ENCODE measurements at places on chromosomes 5 and 9.

- no peak for DNase-seq
These were observed 7.9 kb downstream of the RACK1 start for GRCh38 chr5:181235689-181236366.

GRCh38 chr5:149719666-149720065 lies 10.4 kb upstream of the PPARGC1B start:
- no peak for DNase-seq

DNA sequence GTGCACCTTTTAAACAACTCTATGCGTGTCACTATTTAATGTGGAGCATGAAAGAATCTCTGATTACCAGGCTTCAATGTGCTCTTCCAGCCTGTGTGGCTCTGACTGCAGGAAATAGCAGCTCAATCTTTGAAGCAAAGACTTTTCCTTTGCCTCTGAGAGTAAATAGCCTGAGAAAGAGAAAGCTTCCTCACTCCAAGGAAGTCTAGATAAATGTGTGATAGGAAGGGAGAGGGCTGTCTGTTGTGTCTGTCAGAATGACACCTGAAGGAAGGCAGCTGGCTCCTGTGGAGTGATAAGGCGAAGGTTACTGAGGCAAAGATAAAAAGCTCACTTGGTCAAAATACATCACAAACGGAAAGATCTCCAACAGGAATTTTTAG lies 205.3 kb upstream of the HAPLN1 start:
- no peak for DNase-seq

DNA sequence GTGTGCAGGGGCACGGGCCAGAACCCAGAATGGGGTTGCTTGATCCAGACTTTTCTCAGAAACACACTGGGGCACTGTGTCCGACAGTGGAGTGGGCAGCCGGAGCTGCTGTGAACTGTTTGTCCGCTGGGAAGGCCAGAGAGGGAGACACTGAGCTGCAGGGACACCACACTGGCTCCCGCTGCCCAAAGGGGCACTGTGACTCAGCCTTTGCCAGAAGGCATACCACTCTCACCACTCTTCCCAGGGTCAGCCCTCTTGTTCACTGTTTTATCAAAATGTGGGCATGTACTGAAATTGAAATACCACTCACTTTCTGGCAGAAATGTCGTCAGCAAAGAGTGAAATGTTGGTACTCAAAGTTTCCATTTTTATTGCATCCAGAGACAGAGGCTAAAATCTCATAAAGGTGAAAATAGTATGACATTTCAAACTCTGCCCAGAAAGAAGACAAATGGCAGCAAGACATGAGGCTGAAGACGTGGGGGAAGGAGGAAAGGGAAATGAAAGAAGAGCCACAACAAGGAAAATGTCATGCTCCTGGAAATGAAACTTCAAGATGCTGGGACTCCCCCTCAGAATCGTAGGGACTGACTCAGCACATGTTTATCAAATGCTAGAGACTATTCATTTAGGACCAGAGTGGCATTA lies 4.5 kb upstream of the IL7R start:
- DNase-seq = peak; percentile 59

DNA sequence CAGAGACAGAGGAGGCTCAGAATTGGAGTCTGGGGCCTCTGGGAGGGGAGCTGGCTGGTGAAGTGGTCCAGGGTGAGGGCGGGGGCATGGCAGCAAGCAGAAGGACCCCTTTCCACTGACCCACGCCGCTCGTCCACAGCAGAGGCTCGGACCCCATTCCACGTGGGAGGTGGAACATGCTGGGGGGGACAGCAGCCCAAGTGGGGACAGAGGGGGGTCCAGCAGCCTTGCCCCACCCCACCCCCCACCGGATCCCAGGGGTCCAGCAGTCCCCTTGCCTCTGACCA lies 25.4 kb upstream of the NKD2 start:
- no peak for DNase-seq

GRCh38 chr5:71830681-71831539 lies 111.8 kb downstream of the CARTPT start:
- no peak for DNase-seq

GRCh38 chr5:69517763-69518212 lies 25.2 kb downstream of the OCLN start:
- DNase-seq = no peak

DNA sequence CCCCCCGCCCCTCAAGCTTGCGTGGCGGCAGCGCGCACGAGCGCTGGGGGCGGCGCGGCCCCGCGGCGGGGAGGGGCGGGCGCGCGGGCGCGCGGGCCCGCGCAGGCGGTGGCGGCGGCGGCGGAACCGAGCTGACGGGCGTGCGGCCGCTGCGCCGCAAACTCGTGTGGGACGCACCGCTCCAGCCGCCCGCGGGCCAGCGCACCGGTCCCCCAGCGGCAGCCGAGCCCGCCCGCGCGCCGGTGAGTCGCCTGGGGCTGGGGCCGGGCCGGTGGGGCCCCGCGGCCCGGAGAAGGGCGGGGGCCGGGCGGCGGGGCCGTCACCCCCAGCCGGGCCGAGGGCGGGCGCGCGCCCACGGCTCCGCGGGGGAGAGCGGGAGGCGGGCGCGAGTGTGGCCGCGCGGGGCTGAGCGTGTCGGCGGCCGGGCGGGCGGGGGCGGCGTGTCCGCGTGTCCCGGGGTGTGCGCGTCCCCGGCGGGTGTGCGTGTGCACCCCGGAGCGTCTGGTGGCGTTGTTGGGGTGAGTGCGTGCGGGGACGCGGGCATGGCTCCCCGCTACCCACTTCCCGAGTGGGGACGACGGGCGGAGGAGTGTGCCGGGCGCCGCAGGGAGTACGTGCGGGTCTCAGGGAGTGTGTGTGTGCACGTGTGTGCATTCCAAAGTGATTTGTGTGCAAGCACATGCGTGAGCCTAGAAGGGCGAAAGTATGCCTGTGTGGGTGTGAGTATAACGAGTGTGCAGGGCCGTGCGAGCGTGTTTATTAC lies at the start of gene NEK6:
TSS of gene NEK6 (plus strand) at position 106 of the 763 bp plus-strand sequence. CDS start 44,016 bp downstream, outside the sequence.
- peak; percentile 20 for DNase-seq

DNA sequence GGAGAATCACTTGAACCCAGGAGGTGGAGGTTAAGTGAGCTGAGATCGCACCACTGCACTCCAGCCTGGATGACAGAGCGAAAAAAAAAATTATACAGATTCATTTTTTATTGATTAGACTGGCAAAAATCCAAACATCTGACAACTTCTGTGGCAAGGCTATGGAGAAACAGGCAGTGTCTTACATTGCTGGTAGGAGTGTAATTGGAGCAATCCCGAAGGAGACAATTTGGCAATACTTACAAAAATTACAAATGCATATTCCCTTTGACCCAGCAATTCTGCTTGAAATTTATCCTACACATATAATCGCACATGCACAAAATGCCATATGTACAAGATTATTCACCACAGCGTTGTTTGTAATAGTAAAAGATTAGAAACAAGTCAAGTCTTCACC lies 86.8 kb downstream of the MAPKAP1 start:
- DNase-seq = no peak

DNA sequence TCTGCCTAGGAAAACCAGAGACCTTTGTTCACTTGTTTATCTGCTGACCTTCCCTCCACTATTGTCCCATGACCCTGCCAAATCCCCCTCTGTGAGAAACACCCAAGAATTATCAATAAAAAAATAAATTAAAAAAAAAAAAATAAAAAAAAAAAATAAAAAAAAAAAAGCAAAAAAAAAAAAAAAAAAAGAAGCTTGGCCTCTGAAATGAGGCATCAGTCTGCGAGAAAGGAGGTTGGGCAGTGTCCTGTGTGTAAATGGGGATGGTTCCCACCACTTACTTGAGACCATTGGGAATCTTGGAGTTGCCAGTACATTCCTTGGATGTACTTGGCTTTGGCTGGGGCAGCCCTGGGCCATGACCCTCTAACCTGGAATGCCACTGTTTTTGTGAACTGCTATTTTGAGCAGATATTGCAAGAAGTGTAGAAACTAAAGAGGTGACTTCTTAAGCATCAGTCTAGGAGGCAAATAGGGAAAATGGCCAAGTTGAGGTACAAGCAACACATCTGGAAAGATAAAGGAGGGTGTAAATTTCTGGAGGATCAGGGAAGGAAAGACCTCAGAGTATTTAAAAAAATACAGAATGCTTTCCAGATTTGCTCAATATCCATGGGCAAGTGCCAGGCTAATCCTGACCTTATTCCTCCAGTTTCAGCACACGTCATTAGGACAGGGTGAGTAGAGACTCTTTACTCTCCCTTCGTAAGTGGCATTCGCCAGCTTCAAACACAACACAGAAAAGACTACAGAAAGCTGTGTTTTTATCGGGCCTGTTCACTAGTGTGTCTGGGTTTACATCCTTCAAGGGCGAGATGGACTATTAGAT lies 58.1 kb downstream of the HSPA4 start:
- no peak for DNase-seq

DNA sequence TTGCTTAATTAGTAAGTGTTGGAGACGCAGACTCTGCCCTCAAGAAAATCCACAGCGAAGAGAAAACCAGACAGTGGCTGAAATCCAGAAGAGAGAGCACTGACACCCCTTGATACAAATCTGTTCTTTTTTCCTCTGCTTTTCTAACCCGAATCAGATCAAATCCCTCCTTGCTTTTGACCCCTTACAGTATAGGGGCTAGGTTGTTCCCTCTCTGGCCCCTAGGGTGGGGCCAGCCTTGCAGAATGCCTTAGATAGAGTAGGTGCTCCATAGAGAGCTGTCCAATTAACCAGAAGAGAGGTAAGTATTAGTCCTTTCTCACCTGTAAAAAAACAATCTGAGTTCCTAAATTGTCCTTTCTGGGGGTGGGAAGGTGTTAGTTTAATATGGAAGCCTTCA lies 10.1 kb downstream of the C1QTNF2 start:
- no peak for DNase-seq

DNA sequence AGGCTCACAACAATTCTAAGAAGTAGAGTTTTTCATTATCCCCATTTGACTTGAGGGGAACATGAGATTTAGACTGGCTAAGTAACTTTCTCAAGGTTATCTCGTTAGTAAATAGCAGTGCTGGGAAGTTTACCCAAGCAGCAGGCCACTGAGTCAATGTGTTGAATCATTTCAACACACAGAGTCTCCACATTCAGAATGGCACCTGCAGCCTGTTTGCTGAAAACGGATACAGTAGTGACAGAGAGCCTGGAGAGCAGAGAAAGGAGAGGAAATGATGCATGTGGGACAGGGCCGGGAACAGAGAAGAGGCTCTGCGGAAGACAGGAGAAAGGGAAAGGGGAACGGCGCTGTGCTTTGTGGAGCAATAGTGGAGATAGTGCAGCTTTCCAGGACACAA lies 33.5 kb upstream of the ZSWIM6 start:
- DNase-seq = no peak

- DNase-seq = no peak
These were observed 34.9 kb downstream of the APBA1 start for GRCh38 chr9:69637193-69637816.

DNA sequence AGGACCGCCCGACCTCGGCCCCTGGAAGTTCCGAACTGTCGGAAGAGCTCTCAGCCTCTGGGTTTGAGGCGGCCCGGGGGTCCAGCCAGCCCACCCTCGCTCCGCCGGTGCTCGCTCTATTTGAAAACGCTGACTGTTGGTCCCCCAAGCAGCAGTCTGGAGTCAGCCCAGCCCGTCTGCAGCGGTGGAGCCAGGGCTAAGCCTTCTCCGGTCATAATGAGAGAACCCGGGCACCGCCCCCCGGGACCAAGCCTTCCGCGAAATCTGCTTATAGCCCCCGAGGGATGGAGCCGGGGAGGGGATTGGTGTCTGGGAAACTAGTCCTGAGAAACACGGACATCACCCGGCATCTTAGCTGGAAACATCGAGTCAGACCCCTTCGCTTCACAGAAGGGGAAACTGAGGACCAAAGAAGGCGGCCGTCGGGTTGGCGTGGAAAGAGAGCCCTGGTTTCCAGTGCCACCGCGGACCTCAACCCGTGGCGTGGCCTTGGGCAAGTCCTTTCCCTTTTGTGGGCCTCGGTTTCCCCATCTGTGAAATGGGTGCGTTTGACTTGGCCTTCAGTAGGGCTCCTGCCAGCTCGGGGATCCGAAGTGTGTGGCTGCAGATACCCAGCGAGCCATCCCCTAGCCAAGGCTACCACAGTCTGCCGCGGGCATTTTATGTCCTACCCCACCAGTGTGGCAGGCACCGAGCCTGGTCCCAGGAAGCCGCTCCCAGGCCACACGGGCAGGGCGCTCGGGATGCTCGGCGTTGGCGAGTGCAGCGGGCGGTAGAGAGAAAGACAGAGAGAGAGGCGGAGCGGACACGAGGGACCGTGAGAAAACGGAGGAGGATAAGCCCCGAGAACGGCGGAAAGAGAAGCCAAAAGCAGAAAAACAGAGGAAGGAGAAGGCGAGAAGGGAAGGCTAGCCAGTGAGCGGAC lies 857 bp downstream of the ADAM19 start:
- DNase-seq = peak; percentile 43

- no peak for DNase-seq
These were observed 201.5 kb downstream of the FRMD3 start for GRCh38 chr9:83336706-83337105.

GRCh38 chr9:86093788-86094555 lies 5.4 kb downstream of the GOLM1 start:
- DNase-seq = no peak

- no peak for DNase-seq
These were observed 57.8 kb downstream of the PHAX start for GRCh38 chr5:126658561-126658960.

DNA sequence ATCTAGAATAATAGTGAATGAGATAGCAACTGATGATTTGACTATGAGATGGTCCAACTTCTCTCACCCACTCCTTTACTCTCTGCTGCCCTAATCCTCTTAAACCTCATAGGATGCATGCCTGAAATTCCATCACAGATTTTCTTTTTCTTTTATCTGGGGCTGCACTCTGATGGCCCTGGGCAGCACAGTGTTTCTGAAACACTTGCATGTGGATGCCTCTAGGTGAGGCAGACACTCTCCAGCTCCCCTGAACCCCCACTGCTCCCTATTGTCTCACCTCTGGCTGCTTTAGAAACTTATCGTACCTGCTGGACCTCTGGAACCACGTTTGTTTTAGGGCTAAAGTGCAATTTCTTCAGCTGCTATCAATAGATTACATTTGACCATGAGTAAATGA lies 67.5 kb downstream of the HTR4 start:
- no peak for DNase-seq

DNA sequence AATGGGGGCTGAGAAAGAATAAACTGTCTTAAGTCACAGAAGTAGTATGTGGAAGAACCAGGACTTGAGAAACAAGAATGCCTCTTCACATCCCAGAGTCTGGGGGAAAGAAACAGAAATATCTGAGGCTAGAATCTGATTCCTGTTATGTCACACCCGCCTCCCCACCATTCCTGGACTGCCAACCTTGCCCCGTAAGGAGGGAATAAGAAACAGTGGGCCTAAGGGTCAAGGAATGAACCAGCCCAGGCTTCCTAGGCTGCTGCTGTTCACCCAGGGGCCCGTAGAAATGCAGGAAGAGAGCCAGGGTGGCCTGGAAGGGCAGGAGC lies 4.3 kb downstream of the PCDH1 start:
- DNase-seq = no peak

GRCh38 chr5:66134407-66134861 lies 9.7 kb upstream of the SREK1 start:
- no peak for DNase-seq

DNA sequence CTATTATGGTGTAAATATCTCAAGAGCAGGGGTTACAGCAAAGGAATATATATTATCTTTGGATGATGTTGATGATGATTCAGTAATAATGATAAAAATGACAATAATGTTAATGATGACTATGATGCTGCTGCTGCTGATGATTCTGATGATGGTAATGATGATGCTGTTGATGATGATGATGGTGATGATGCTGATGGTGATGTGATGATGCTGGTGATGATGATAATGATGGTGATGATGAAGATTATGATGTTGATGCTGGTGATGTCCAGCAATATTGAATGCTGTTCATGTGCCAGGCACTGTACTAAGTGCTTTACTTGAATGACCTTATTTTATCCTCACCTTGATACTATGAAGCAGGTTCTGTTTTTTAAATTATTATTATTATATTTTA lies 226.0 kb upstream of the ANKH start:
- no peak for DNase-seq

Data from activated CD4-positive, alpha-beta T cell treated with anti-CD3 and anti-CD28 coated beads, Interleukin-2, amount 50 U/mL, for 48 hours (primary cell).